ENCODE measurements at places on chromosomes 6 and 20.

DNA sequence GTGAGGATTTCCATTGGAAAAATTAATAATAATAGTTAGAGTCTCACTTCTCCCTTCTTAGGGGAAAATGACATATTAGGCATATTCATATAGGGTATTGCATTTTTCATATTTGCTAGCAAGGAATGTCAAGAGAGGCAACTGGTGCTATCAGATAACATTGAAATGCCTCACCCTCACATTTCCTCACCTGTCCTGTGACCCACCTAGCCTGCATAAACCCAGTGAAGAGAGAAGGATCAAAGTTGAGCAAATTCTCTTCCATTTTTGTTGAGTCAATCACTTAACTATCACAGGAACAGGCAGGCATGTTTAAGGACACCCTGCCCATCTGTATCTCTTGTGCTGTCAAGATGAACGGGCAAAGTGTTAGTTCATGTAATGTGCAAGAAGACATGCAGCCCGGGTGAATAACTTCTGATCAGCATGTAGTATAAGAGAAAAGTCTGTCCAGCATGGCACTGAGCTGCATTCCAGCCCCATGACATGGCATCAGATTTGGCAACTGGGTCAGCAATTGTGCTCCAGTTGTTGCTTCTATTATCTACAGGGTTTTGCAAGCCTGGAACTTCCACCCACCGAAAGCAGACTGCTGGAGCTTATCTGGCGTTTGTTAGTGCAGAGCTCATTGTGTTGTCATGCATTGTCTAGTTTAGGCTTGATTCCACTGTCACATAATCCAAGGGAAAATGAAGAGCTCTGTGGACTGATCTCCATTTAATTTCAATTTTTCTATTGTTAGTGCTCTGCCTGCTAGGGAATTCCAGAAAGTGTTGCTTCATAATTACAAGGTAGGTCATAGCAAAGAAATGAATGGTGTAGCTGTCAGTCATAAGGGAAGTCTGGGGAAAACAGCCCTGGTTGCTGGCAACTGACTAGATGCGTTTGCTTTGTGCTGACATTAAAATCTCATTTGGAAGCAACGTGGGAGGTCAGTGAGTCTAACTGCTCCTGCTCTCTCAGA is 138.4 kb upstream of the TNFAIP3 start:
- no peak for DNase-seq

DNA sequence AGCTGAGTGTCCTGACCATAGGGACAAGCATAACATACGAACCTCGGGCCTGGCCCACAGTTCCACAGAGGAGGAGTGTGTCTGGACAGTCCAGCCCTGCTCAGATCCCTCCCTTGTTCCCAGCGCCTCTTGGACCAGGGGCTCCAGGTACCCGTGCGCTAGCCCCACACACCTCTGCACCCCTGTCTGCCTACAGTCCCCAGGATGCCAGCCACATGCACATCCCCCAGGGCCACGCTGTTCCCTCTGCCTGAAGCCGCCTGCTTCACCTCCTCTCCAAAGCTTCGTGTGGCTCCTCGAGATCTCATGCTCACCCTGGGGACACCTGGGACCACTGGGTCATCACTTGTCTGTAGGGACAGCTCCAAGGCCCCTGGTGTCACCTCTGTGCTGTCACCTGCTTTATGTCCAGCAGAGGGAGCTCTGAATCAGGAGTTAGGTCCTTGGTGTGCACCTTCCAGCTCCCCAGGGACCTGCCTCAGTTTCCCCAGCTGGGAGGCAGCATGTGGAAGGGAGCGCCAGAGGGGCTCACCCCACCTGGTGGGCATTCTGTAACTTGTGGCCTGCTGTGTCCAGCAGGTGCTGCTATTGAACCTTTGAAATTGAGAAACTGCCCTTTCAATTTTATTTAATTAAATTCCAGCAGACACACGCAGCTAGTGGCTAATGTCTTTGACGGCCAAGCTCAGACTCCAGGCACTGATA is 7.3 kb upstream of the YTHDF1 start:
- no peak for DNase-seq

- no peak for DNase-seq
Measured at GRCh38 chr20:11691766-11692165, 225.9 kb upstream of the BTBD3 start.

DNA sequence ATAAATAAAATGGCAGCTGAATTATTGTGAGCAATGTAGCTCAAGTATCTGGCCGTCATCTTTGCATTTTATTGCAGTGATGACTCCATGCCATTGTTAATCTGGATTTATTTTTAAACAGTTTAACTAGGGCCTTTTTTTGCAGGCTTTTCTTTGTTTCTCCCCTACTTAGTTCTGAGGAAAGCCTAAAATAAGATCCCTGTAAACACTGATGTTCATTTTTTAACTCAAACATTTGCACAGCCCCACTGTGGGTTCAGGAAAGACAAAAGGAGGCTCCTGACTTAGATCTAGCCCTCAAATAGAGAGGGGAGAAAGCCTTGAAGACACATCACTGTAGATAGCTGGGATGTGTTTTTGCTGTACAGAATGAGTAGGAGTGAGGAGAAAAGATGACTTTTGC is 69.2 kb downstream of the PLEKHG1 start:
- DNase-seq: no peak

- DNase-seq: no peak
Measured at GRCh38 chr20:8424010-8424409, 291.9 kb downstream of the PLCB1 start.

GRCh38 chr6:16523606-16524379 is 237.5 kb downstream of the ATXN1 start:
- DNase-seq: no peak

GRCh38 chr6:15673666-15674065 is 10.8 kb upstream of the DTNBP1 start:
- DNase-seq: no peak

GRCh38 chr6:89460713-89461112 is 27.8 kb downstream of the ANKRD6 start:
- DNase-seq: no peak

DNA sequence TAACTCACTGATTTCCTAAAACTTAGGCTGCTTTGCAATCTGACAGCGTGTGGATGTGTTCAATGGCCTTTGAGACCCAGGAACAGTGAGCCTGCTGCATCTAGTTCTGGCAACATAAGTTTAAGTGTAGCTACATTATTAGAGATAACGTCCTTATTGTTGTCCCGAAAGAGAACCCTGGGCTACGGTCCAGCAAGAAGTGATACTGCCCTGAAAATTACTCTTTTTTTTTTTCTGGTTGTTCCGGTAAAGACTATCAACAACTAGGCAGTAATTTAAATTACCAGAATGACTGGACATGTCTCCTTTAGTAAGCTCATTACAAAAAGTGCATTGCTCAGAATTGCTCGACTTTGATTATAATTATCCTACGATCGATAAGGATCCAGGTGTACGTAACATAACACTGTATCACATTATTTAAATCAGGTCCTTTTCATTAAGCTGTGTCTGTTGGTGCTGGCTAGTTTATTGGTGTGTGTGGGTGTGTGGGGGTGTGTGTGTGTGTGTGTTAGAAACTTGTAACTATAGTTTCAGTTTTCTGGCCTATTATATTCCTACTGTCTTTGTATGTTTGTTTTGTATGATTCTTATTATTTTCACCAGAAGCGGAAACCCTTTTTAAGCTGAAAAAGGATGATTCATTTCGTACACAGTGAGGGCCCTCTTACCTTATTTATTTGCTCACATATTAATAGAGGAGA is 3.0 kb downstream of the TSHZ2 start:
- DNase-seq: peak; percentile 36

- DNase-seq: no peak
Measured at GRCh38 chr6:106128981-106129781, 43.0 kb downstream of the PRDM1 start.

GRCh38 chr6:6542357-6542756 is 46.2 kb upstream of the LY86 start:
- no peak for DNase-seq

GRCh38 chr6:14595751-14596150 is 478.2 kb downstream of the CD83 start:
- DNase-seq: no peak

GRCh38 chr6:14349507-14349906 is 231.9 kb downstream of the CD83 start:
- DNase-seq: no peak

DNA sequence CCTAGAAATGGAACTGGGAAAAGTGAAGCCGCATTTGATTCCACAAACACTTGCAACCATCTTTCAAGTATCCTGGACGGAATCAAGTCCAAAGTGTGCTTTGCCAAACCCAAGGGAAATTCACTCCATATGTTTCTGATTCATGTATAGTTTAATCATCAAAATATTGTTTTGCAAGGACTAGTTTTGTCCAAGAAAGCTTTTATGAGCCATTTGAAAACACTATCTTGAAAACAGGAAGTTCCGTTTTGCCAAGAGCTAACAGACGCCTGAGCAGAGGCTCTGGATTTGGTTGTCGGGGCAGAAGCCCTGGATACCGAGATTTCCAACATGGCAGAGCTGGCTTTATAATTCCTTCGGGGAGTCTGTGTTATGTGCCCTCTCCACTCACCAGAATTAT is 251.1 kb downstream of the PHACTR1 start:
- DNase-seq: no peak

DNA sequence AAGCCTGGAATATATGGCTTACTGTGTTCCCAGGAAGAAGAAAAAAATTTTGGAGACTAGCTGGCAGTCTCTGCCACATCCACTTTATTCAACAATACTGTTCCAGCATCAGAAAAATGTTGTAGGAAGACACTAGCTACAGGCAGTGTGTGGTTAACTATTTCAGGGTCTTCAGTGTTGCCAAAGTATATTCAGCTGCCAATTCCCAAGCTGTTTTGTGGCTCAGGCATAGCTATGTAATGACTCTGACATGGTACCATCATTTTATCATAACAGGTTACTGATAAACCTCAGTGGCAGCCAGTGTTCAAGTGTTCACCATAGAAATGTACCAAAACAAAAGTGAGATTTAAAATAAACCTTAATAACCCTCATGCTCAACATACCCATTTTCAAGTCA is 503.1 kb downstream of the ADGRB3 start:
- no peak for DNase-seq

DNA sequence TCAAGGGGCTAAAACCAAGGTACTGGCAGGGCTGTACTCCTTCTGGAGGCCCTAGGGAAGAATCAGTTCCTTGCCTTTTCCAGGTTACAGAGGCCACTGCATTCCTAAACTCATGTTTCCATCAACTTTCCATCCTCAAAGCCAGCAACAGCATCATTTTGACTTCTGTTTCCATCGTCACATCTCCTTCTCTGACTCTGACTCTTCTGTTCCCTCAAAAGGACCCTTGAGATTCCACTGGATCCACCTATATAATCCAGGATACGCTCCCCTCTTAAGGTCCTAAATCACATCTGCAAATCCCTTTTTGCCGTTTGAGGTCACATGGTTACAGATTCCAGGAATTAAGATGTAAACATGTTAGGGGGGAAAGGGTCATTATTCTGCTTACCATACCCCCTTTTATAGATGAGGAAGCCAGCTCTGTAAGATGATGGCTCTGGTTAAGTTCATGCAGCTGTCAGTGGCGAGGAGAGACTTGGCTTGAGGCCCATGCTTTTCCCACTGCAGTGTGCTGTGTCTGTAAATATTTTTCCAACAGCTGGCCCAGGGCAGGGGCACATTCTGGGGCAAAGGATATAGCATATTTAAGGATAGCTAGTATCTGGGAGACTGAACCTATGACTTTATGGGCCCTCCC is 114.6 kb downstream of the TNFRSF21 start:
- no peak for DNase-seq

GRCh38 chr6:144266091-144266649 is 19.0 kb upstream of the UTRN start:
- DNase-seq: no peak

- no peak for DNase-seq
Measured at GRCh38 chr6:102085257-102085656, 691.7 kb downstream of the GRIK2 start.

GRCh38 chr6:106939848-106940247 is 34.7 kb downstream of the CD24 start:
- DNase-seq: no peak

- DNase-seq: no peak
Measured at GRCh38 chr20:31678389-31679356, 41.0 kb downstream of the COX4I2 start.

DNA sequence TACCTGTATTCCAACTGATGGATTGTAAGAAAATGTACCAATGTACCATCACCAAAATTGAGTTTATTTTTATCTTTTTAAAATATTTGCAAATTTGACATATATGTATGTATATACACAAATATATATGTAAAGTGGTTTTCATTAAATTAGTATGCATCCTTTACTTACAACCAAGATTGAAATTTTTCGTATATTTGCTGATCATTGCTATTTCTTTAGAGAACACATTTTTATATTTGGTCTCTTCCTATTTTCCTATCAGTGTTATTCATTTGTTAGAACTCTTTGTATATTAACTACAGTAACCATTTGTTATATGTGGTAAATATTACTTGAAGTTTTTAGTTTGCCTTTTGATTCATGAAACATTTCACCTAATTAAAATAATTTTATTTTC is 74.2 kb downstream of the MTFR2 start:
- DNase-seq: no peak

- no peak for DNase-seq
Measured at GRCh38 chr6:77715588-77715987, 62.7 kb downstream of the MEI4 start.

DNA sequence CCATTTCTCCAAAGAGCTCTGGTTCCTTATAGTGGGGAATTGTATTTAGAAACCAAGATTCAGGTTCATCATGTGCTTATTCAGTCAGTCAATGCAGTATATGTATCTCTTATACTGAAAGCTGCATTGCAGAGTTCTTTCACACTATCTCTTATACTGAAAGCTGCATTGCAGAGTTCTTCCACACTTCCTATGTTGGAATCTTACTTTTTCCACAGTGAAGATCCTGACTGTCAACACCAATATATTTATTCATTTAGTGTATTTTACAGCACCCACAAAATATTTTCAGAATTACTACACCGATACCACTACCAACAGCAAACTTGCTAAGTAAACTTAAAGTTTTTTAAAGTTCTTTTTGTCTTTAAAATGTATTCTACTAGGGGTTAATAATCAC is 349.3 kb upstream of the MMS22L start:
- DNase-seq: no peak

DNA sequence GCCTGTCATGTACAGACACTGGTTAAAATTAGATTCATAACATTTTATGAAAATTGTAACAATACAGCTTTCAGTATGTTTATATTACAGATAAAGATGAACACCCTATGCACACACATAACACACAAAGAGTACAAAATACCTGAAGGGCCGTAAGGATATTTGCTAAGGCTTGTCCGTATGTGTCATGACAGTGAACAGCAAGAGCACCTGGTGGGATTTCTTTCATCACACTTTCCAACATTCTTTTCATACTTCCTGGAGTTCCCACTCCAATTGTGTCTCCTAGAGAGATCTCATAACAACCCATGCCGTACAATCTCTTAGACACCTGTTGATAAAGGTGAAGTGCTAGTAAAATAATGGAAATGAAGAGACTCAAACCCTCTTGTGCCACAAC is 83.7 kb downstream of the HMGCLL1 start:
- DNase-seq: no peak

GRCh38 chr20:35296101-35296554 is 3.9 kb upstream of the FAM83C start:
- no peak for DNase-seq

GRCh38 chr20:24770628-24771541 is 178.2 kb upstream of the CST7 start:
- DNase-seq: no peak

- DNase-seq: no peak
Measured at GRCh38 chr6:3741477-3741871, 10.0 kb downstream of the PXDC1 start.

- DNase-seq: no peak
Measured at GRCh38 chr6:48996461-48997119, 466.5 kb downstream of the MMUT start.

- DNase-seq: no peak
Measured at GRCh38 chr6:155828989-155829388, 373.4 kb upstream of the NOX3 start.

GRCh38 chr6:92231171-92231701 is 1188.1 kb downstream of the EPHA7 start:
- DNase-seq: peak; percentile 100

Data from NCI-H748 treated with DMSO at 0.1 percent for 48 hours (cell line).